Lung (tissue), 17 donors: ENCODE measurements at places on chromosomes 5 and 9. TPM values are rescaled to one million over a fixed set of nuclear protein-coding genes. Genes with fewer than 3 reads are reported as not detected.

DNA sequence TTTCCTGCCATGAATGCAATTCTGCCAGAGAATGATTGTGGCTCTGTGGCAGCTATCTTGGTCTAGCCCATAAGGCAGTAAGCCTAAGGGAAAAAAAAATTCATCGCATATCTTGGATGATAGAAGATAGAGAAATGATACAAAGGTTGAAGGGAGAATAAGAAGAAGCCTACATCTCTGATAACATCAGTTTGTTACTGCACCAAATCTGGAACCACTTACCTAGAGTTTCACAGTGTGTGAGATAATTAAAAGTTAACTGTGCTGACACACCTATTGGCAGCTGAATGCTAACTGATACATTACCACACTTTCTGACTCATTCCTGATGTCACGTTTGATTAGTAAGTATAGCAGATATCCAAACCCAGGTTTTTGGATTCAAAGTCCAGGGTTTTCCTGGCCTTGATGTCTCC is 91.6 kb upstream of the TAF11L2 start:
- H3K27ac ChIP-seq, result no peak overlapping the region
- H3K27me3 ChIP-seq, result peaks cover 3% of the 10 kb centered on the region
- DNase-seq, result no peak
- H3K4me3 ChIP-seq, result no peak overlapping the region
- H3K4me1 ChIP-seq, result no peaks in the 10 kb centered on the region

Gene IFNA2
- not detected for total RNA-seq

DNA sequence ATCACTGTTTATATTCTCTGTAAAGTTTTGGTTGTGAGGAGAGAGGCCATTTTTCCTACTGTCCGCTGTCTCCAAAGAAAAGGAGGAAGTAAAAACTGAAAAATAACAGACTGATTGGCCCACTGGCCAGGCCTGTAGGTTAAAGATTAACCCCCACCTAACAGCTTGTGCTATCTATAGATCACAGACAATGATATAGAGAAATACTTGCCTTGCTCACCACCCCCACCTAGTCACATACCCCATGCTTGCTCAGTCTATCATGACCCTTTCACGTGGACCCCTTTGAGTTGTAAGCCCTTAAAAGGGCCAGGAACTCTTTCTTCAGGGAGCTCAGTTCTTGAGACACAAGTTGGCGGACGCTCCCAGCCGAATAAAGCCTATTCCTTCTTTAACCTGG is 357.4 kb downstream of the PRDM9 start:
- no peak for DNase-seq
- H3K27me3 ChIP-seq, result no peaks in the 10 kb centered on the region
- H3K4me1 ChIP-seq, result no peaks in the 10 kb centered on the region
- H3K4me3 ChIP-seq, result no peak overlapping the region

Gene DIRAS2
- total RNA-seq, result 0.37 TPM

Gene IFNA5
- total RNA-seq, result 0.28 TPM

GRCh38 chr9:137759117-137759516 is 118.5 kb upstream of the CACNA1B start:
- H3K27ac ChIP-seq, result no peak overlapping the region
- no peaks in the 10 kb centered on the region for H3K27me3 ChIP-seq
- DNase-seq, result no peak

DNA sequence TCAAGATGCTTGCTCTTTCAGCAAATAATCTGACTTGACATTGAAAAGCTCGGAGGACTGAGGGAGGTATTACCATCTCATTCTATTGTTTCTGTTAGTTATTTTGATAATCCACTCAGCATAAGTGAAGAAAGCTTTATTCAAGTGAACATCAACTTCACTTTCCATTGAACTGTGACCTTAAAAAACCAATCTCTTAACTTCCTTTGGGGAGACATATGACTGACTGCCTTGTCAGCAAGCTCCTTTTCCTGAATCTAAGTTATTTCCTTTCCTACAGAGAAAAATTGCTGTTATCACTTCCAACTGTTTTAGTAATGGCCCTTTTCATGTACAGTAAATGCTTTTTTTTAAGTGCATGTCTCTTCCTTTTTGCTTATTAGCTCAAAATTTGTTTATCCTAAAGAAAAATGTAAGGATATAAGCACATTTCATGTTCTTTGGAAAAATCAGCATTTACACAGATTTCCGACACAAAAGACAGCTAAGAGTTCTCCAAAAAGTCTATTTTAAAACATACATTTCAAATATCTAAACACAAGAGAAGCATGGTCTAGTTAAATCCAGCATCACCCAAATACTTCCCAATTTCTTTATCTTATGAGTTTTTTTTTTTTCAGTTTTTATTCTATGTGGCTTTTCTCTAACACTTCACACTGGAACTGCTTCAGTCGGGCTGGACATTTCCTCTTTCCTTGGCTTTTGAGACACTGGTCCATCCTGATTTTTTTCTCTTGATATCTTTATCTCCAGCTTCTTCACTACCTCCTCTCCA is 117.9 kb upstream of the DAB2 start:
- H3K27me3 ChIP-seq, result no peaks in the 10 kb centered on the region
- no peaks in the 10 kb centered on the region for H3K36me3 ChIP-seq
- no peak overlapping the region for H3K4me3 ChIP-seq
- no peaks in the 10 kb centered on the region for H3K4me1 ChIP-seq

Gene S100Z
- total RNA-seq, result 1.9 TPM

DNA sequence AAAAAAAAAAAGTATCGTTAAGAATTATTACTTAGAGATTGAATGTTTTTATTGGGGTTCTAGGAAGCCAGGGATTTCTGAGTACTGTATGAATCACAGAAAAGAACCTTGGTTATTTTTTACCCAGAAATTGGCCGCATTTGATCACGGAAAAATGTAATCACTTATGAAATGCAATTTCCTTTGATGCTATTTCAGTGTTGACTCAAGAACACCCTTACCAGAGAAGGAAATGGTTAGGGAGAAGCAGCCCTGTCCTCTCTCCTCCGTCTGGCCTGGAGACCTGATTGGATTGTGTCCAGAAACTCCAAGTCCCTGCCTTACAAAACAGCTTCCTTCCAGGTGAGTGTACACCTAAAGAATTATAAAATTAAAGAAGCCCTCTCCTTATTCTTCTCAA is 116.7 kb downstream of the MED10 start:
- H3K36me3 ChIP-seq, result no peaks in the 10 kb centered on the region
- no peak overlapping the region for H3K4me3 ChIP-seq
- no peaks in the 10 kb centered on the region for H3K4me1 ChIP-seq
- no peaks in the 10 kb centered on the region for H3K27me3 ChIP-seq
- H3K27ac ChIP-seq, result no peak overlapping the region
- DNase-seq, result no peak

Gene C9orf78
- 34.4 TPM for total RNA-seq

DNA sequence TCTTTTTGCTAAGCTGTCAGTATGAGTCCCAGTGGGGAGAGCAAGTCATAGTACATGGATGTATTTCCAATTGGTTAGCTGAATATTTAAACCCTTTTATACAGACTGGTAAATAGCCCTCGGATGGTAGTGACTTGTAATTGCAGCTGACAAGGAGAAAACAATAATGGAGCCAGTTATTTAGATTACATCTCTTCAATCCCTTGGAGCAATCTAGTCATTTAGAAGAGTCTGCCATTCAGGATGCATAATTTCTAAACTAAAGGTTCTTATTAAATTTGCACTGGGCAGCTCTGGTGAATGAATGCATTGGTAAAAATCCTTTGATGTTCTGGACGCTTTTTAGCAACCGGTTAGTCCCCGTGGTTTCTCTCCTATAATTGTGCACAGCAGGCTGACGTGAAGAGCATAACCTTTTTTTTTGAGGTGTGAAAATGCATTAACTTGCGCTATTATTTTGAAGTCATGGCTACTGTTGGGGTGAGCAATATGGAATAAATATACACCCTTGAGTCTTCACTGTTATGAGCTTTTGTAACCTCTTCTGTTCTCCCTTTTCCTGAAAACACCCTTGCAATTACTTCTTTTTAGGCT is 158.6 kb upstream of the CD180 start:
- H3K4me3 ChIP-seq, result no peak overlapping the region
- H3K36me3 ChIP-seq, result no peaks in the 10 kb centered on the region
- H3K27ac ChIP-seq, result no peak overlapping the region

Gene PRXL2C
- total RNA-seq, result 25.3 TPM

Gene OMD
- total RNA-seq, result 1.2 TPM

- peak overlapping the region; percentile 26 for H3K27ac ChIP-seq
- H3K36me3 ChIP-seq, result no peaks in the 10 kb centered on the region
- DNase-seq, result peak; percentile 86
Observed at GRCh38 chr9:129166623-129167557, 11.2 kb downstream of the IER5L start.

DNA sequence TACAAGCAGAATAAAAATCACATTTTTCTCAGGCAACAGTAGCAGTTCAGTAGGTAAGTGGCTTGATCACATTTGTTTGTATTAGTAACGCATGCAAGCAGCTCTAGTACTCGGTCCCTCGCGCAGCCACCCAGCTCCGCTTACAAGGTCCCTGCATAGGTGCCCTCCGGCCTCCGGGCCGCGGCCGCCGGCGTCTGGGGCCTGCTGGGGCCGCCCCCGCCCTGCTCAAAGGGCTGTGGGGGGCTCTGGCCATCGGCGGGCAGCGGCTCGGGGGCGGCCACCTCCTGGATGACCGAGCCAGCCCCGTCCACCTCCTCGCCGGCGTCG is 50.2 kb upstream of the UBAC1 start:
- H3K4me3 ChIP-seq, result no peak overlapping the region
- no peak for DNase-seq
- no peaks in the 10 kb centered on the region for H3K27me3 ChIP-seq
- H3K36me3 ChIP-seq, result no peaks in the 10 kb centered on the region

Gene CPEB4
- 62.2 TPM for total RNA-seq

Gene CAVIN4
- total RNA-seq, result 1.3 TPM

Gene C5orf58
- total RNA-seq, result not detected

DNA sequence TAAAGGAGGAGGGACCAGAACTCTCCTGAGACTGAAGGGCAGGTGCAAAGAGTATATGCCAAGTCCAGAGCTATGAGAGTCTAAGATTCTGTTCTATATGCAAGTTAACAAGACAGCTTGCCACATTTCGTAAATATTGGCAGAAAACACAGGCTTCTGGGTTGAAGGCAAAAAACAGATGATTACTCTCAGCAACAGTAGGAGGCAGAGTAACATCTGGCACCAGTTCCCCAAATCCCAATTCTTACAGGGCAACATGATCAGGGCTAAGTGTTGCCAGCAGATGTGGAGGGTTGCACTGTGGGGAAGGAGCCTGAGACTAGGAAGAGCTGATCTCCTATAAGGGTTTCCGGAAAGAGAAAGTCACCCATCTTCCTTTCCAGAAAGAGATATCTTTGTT is 179.4 kb downstream of the PJA2 start:
- H3K36me3 ChIP-seq, result no peaks in the 10 kb centered on the region
- no peak overlapping the region for H3K27ac ChIP-seq
- H3K27me3 ChIP-seq, result no peaks in the 10 kb centered on the region
- H3K4me3 ChIP-seq, result no peak overlapping the region

GRCh38 chr5:147561435-147561834 is 51.6 kb upstream of the DPYSL3 start:
- DNase-seq, result no peak
- no peak overlapping the region for H3K4me3 ChIP-seq
- no peaks in the 10 kb centered on the region for H3K27me3 ChIP-seq
- peaks cover 9% of the 10 kb centered on the region for H3K4me1 ChIP-seq

DNA sequence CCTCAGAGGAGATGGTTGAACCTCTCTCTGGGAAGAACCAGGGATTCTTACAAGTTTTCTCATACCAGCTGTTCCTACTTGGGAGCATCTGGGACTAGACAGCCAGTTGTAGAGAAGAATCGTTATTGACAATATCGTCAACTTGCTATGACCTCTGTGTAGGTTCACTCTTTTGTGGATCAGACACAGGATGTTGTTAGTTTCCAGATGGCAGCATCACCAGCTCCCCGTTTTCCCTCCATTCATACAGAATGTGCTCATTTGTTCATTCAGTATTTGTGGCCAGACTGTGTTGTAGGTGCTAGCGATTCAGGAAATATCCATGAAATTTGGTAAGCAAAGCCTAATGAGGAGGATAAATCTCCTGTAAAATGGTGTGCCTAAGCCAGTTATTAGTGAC is 3.7 kb downstream of the PDE8B start:
- H3K4me1 ChIP-seq, result peaks cover 7% of the 10 kb centered on the region
- no peak overlapping the region for H3K4me3 ChIP-seq
- H3K27me3 ChIP-seq, result peaks cover 13% of the 10 kb centered on the region
- H3K27ac ChIP-seq, result no peak overlapping the region
- H3K36me3 ChIP-seq, result no peaks in the 10 kb centered on the region

DNA sequence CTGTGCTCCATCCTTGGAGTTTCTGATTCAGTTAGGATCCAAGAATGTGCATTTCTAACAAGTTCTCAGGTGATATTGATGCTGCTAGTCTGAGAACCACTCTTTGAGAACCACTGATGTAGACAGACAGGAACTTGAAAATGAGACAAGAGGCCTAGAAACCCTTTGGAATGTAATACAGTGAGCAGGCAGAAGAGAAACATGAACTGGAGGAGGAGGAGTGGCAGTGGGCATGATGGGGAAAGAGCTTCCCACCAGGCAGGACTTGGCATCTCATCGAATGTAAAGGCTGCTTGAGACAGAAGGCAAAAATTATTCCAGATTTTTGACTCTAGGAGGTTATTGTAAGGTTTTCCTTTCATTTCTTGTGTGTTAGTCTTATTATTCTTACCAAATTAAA is 295.8 kb upstream of the SGCD start:
- DNase-seq, result no peak
- no peak overlapping the region for H3K4me3 ChIP-seq
- no peaks in the 10 kb centered on the region for H3K4me1 ChIP-seq
- H3K27ac ChIP-seq, result no peak overlapping the region
- no peaks in the 10 kb centered on the region for H3K27me3 ChIP-seq
- no peaks in the 10 kb centered on the region for H3K36me3 ChIP-seq

Gene ARSI
- 15.4 TPM for total RNA-seq

GRCh38 chr9:98867103-98867428 is 59.6 kb downstream of the GALNT12 start:
- no peaks in the 10 kb centered on the region for H3K27me3 ChIP-seq
- H3K27ac ChIP-seq, result peak overlapping the region; percentile 54
- H3K4me3 ChIP-seq, result no peak overlapping the region

- H3K27ac ChIP-seq, result no peak overlapping the region
- H3K4me3 ChIP-seq, result no peak overlapping the region
- no peaks in the 10 kb centered on the region for H3K36me3 ChIP-seq
Observed at GRCh38 chr9:81574405-81574804, 114.9 kb downstream of the TLE1 start.

- no peak overlapping the region for H3K4me3 ChIP-seq
- H3K27ac ChIP-seq, result no peak overlapping the region
- no peak for DNase-seq
- no peaks in the 10 kb centered on the region for H3K27me3 ChIP-seq
Observed at GRCh38 chr5:81288021-81288433, 13.4 kb upstream of the ZCCHC9 start.

DNA sequence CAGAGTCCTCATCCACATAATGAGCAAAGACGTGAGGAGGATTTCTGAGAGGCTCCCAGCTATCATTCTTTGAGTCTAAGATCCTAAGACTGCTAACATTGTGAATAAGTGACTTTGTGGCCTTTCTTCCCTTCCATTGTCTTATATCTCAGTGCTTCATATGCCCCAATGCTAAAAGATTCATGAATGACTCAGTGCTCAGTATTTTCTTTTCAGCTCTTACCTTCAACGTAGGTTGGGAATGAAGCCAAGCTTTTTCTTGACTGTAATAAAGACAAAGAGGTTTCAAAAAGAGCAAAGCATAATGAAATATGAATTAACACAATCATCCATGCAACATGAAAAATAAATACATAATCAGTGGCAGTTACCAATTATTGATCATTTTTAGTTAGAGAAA is 146.4 kb downstream of the ENTREP1 start:
- H3K4me3 ChIP-seq, result no peak overlapping the region
- no peaks in the 10 kb centered on the region for H3K4me1 ChIP-seq
- no peak overlapping the region for H3K27ac ChIP-seq

GRCh38 chr5:116529615-116530014 is 45.0 kb downstream of the SEMA6A start:
- H3K27ac ChIP-seq, result no peak overlapping the region
- no peak for DNase-seq
- H3K4me1 ChIP-seq, result peaks cover 22% of the 10 kb centered on the region
- H3K4me3 ChIP-seq, result no peak overlapping the region
- H3K27me3 ChIP-seq, result no peaks in the 10 kb centered on the region
- H3K36me3 ChIP-seq, result no peaks in the 10 kb centered on the region
